ENCODE measurements at places on chromosomes 3 and 15.

- DNase-seq = no peak
These were observed 70.6 kb downstream of the AP4E1 start for GRCh38 chr15:50979041-50979440.

- no peak for DNase-seq
These were observed 42.9 kb downstream of the UACA start for GRCh38 chr15:70720228-70721016.

DNA sequence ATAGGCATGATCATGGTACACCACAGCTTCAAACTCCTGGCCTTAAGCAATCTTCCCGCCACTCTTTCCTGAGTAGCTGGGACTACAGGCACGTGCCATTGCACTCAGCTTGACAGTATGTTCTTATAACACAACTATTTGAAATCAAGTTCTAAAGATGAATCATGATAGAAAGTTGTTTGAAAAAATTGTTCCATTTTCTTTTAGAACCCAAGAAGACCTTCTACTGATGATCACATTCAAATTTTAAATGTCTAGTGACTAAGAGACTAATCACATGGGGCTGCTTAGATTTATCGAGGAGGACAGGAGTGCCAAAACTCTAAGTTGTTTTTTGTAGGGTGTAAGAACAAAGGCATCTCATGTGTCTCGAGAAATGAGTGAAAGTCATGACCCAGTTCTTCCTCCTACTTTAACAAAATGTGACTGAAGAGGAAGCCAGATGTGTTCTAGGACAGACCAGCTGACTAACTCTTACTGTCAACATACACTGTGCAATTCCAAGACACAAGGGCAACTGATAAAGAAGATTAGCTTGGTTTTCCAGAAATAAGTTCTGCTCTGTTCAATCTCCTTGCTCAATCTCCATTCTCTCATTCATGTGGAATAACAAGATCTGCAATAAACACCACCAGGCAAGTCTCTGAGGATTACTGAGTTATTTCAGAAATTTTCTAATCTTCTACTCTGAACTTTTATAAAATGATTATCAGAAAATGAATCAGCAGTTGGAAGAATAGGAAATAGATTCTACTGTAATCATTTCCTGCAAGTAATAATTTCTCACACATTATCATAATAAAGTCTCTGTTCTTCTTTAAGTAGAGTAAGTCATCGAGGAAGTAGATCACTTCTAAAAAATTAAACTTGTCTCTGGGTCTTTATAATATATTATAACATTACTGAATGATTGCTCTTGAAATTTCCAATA is 122.6 kb upstream of the CCNL1 start:
- DNase-seq = no peak

DNA sequence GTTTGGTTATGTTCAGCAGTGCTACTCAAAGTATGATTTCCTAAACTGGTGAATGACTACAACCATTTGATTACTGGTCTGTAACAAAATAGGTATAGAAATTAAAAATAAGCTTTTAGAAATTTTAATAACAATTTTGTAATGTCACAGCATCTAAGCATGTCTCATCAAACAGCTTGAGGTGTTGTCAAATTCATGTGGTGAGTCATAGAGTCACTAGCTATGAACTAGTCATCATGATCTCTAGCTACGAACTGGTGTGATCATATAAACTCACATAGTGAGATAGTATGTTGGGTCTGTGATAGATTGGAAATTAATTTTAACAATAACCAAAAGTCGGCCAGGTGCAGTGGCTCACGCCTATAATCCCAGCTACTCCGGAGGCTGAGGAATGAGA is 213.9 kb upstream of the RBMS3 start:
- no peak for DNase-seq

DNA sequence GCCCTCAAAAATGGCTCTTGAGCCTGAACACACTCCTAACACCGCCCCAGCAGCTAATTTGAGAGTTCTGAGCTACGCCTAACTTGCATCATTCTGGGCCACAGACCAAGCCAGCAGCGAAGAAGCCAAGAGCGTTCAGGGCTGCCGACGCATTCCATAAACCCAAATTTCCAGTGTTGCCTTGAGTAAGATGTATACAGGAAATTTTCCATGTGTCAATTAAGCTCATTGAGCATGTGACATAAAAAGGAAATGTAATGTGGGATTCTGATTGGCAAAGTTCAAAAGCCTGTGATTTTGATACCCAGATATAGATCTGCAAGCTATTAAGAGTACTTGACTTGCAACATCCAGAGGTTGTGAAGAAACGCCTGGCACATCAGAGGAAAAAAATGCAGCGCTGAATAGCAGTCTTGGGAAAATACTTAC is 148.6 kb upstream of the NR2F2 start:
- no peak for DNase-seq

GRCh38 chr3:151709847-151710246 is 23.9 kb upstream of the AADACL2 start:
- DNase-seq = no peak

DNA sequence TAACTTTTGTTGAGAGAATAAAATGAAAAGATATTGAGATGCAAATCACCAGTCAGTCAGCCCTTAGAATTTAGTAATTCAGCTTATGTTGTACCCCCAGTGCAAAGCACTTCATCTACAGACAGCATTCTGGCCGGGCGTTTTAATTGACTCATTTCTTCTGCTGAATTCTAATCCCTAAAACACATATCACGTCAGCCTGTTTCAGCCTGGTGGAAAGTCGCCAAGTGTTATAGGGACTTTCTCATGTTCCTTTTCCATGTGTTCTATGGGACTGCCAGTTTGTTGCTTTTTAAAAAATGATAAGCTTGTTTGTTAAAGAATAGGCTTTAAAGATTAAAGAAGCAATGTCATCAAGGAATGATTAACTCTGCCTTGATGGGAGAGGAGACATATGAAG is 169.7 kb upstream of the BFSP2 start:
- DNase-seq = no peak

GRCh38 chr15:85482894-85483293 is 102.5 kb downstream of the AKAP13 start:
- DNase-seq = no peak

DNA sequence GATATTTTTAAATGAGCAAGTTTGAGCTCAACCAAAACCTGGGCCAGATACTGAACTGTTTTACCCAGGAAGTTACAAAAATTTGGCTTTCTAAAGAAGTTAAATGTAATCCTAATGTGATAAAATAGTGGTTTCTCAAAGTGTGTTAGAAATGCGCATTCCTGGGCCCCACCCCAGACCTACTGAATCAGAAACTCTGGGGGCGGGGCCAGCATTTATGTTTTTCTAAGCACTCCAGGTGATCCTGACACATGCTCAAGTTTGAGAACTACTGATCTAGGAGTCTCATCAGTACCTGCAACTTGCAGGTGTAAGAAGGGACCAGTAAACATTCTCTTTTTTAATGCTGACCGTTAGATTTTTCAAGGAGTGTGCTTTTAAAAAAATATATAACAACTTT is 190.6 kb downstream of the VPS13C start:
- DNase-seq = no peak

GRCh38 chr15:56835718-56836171 is 82.7 kb upstream of the TCF12 start:
- no peak for DNase-seq

GRCh38 chr15:100633763-100634075 is 31.3 kb downstream of the ASB7 start:
- DNase-seq = no peak

DNA sequence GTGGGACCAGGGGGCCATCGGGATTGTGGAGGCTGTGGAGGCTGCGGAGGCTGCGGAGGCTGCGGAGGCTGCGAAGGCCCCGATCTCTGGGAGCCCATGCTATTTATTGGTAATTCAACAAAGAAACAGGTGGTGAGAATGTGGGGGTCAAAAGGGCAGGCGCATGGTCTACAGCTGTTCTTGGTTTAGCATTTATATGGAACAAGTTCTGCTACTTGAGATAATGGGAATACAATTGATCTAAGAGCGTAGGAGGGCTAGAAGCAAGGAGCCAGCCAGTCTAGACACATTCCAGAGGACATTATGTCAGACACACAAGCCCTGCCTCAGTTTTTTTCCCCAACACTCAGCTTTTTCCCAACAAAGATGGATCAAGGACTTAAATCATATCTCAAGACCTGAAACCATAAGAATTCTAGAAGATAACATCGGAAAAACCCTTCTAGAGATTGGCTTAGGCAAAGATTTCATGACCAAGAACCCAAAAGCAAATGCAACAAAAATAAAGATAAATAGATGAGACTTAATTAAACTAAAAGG is 20.1 kb downstream of the C3orf80 start:
- no peak for DNase-seq

GRCh38 chr3:43005253-43005652 is 26.1 kb downstream of the GASK1A start:
- DNase-seq = no peak

DNA sequence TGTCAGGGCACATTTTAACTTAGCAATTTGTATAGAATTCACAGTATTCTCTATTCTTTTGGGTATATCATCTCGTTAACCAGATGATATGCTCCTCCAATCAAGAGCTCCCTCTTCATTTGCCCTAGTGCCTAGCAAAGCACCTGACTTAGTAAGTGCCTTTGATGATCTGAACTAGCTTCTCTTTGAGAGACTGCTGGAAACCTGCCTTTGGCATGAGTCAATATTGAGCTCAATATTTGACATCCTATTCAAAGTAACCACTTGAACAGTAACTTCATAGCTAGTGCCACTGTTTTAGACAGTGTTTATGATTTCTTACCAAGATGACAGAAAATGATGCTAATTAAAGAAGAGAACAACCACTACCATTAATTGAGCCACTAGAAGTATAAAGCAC is 696.3 kb upstream of the UBE2E2 start:
- no peak for DNase-seq

GRCh38 chr3:65385805-65386204 is 652.9 kb downstream of the MAGI1 start:
- no peak for DNase-seq

- DNase-seq = no peak
These were observed 236.9 kb upstream of the TRIM42 start for GRCh38 chr3:140441006-140441405.

DNA sequence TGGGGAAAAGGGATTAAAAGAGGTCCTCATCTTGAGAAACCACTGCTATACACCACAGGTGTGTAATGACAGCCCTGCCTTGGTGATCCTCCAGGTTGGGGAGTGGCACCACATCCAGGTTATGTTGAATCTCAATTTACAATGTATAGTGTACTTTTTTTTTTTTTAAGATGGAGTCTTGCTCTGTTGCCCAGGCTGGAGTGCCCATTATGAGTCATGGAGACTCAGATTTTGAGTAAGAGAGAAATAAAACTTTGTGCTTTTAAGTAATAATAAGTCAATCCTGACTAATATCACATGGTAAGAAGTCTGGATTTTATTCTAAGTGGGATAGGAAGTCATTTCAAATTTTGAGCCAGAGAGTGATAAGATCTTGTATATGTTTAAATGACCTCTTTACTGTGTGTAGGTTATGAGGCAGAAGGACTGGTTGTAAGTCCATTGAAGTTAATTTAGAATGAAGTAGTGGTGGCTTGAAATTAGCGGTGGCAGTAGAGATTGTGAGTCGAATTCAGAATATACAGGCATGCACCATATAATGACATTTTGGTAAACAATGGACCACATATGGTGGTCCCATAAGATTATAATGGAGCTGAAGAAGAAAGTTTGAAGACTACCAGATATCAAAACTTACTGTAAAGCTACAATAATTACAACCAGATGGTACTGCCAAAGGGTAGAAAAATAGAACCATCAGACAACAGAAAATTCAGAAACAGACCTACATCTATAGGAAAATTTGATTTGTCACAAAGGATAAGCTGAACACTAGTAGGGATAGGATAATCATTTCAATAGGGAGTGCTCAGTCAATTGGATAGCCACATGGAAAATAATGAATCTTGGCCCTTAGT is 20.7 kb downstream of the POPDC2 start:
- DNase-seq = no peak

DNA sequence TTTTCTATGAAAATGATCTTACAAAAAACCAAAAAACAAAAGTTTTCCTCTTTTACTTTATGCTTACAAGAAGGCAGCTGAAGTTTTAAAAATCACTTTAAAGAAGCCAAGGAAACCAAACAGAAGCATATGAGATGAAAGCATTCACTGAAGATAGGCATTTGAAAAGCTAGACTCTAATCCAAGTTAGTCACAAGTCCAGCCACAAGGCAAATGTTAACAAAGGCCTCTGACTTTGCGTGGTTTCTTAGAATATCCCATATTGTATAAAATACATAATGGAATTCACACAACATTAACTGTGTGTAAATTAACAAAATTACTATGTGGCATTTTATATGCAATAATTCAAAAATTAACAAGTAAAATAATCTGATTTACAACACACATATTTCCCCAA is 17.7 kb downstream of the MRPL3 start:
- DNase-seq = no peak

- DNase-seq = no peak
These were observed 36.6 kb downstream of the PSTPIP1 start for GRCh38 chr15:77031376-77032050.

DNA sequence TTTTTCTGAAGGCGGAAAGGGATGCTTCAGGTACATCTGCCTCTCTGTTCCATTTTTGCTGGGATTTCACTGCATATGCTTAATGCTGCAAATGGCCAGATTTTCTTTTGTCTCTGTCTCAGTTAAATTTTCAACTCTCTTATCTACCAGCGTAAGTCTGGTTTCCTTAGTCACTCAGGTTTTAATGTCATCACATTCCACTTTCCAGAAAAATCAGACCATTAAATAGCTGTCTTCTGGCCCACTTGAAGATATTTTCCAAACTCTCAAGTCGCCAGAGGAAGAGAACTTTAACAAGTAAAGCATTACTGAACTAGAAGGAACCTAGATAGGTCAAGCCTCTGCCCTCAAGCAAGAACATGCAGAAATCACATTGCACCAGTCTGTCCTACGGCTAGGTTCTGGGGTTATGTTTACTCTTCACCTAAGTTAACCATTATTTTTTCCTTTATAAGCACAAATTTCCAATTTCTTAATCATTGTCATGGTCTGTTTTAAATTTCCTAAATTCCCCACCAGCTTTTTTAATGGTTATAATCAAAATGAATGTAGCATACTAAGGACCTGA is 26.5 kb downstream of the AVEN start:
- DNase-seq = no peak

All from activated CD4-positive, alpha-beta T cell treated with anti-CD3 and anti-CD28 coated beads, Interleukin-2, amount 50 U/mL, for 24 hours (primary cell).